Neuronal stem cell (in vitro differentiated cells): ENCODE measurements at places on chromosomes 11 and 22.

DNA sequence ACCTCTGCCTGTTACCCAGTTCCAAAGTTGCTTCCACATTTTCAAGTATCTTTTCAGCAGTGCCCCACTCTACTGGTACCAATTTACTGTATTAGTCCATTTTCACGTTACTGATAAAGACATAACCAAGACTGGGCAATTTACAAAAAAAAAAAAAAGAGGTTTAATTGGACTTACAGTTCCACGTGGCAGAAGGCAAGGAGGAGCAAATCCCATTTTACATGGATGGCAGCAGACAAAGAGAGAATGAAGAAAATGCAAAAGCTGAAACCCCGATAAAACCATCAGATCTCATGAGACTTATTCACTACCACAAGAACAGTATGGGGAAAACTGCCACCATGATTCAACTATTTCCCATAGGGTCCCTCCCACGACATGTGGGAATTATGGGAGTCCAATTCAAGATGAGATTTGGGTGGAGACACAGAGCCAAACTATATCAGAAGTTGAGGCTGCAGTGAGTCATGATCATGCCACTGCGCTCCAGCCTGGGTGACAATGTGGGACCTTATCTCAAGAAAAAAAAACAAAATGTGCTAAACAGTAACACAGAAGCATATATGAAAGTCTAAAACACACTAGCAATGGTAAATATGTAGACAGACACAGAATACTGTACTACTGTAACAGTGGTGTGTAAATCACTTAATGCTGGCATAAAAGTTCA is 190.3 kb upstream of the ZC3H12C start:
- DNase-seq: no peak

- peak; percentile 67 for DNase-seq
Observed at GRCh38 chr11:79440571-79441460, at the start of gene TENM4. TSS of gene TENM4 (minus strand) at chr11:79441030. CDS start at chr11:79069944, 371,086 bp downstream.

DNA sequence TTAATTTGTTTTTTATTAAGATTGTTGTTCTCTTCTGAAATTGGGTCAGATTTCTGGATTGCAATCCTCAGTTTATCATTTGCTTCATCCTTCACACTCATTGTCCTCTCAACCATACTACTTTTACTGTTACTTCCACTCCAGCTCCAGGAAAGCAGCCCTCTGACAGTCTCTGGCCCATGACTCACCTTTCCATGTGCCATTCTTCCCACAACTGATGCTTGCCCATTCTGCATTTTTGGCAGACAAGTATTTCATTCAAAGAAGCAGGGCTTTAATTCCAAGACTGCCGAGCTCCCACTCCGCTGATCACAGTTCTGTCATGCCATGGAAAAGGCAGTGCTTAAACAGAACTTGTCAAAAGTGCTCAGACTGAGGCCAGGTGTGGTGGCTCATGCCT is 139.2 kb downstream of the WNT11 start:
- DNase-seq: no peak

GRCh38 chr11:43516316-43516850 is 157.7 kb downstream of the TTC17 start:
- peak; percentile 70 for DNase-seq

- peak; percentile 31 for DNase-seq
Observed at GRCh38 chr22:18023509-18024275, 669 bp downstream of the MICAL3 start.
